ENCODE measurements at places on chromosomes 3 and 15.

DNA sequence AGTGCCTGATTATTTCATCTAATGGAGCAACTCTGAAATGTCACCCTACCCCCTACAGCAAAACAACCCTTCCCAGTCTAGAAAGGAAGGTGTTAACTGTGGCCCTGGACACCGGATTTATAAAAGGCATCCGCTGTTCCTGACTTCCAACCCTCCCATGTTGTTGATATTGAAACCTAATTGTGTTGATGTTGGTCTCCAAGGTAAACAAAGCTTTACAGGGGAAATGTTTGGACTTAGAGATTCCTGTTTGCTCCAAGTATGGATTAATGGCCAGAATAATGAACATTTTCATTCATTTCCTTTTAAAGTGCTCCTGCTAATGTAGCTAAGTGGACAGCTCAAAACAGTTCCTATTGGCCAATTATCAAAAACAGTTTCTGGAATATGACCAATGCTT is 19.4 kb upstream of the LMCD1 start:
- DNase-seq: no peak

- DNase-seq: no peak
These were observed 239.9 kb upstream of the TTC14 start for GRCh38 chr3:180362081-180362480.

GRCh38 chr3:106719583-106719982 is 657.7 kb upstream of the CCDC54 start:
- DNase-seq: no peak

DNA sequence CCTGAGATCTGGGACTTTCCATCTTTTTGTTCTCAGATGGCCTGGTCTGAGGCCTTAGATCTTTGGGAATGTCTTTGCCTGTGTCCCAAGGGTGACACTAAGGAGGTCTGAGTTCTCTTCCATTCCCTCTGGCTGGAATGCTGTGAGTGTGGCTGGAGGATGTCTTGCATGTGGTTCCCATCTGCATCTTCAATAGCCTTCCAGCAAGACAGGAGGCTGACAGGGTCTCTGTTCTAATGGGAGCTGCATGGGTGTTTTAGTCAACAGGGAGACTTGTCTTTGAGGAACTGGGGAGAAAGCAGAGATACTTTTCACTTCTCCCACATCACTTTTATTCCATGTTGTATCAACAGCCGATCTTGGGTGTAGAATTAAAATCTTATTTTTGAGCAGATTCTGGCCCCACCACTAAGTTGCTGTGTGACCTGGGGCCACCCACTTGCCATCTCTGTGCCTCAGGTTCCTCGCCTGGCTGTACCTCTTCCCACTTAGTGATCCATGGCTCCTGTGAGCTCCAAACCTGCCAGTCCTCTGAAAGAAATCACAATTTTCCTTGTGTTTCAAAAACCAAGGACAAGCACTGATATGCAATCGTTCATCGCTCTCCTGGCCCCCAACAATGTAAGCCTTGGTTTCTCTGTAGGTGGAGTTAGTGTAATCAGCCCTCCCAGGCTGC is 75.2 kb downstream of the LSM3 start:
- DNase-seq: no peak

DNA sequence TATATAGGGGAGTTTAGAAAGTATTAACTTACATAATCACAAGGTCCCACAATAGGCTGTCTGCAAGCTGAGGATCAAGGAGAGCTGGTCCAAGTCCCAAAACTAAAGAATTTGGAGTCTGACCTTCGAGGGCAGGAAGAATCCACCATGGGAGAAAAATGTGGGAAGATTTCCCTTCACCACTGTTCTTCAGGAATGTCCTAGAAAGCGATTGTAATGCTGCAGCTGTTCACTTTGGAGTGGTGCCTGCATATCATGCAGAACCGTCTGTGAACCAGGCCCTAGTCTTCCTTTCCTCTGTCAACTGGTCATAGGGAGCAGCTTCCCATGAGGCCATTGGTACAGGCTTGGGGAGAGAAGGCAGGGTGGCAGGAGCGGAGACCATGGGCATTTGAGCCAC is 497.9 kb upstream of the ARPP21 start:
- DNase-seq: no peak

- no peak for DNase-seq
These were observed 144.0 kb upstream of the IQSEC1 start for GRCh38 chr3:13217253-13217652.

DNA sequence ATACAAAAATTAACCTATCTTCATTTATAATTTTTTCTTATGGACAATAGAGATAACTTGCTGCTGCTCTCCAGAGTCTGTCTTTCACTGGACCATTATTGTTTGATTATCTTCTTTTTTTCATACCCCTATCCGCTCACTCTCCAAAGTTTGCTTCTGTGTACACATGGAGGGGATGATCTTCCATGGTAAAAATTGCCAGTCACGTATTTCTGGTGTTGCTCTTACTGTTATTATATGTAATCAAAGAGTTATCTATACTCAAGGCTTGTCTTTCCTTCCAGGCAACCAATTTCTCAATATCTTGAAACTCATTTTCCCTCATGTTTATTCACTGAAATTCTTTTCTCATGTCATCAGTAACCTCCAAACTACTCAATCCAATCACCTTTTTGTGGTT is 817.8 kb upstream of the NECTIN3 start:
- no peak for DNase-seq

- no peak for DNase-seq
These were observed 31.5 kb upstream of the C3orf80 start for GRCh38 chr3:160193644-160194192.

GRCh38 chr3:64149886-64150285 is 75.4 kb downstream of the PRICKLE2 start:
- DNase-seq: no peak

DNA sequence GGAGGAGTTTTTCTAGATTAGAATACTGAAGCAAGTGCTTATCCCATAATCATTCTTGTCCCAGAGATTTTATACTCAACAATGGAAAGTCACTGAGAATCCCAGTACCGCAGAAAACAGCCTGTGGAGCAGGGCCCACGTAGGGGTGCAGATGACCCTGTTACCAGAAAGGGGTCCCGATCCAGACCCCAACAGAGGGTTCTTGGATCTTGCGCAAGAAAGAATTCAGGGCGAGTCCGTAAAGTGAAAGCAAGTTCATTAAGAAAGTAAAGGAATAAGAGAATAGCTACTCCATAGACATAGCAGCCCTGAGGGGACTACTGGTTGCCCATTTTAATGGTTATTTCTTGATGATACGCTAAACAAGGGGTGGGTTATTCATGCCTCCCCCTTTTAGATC is 2.6 kb downstream of the GCNT3 start:
- DNase-seq: no peak

DNA sequence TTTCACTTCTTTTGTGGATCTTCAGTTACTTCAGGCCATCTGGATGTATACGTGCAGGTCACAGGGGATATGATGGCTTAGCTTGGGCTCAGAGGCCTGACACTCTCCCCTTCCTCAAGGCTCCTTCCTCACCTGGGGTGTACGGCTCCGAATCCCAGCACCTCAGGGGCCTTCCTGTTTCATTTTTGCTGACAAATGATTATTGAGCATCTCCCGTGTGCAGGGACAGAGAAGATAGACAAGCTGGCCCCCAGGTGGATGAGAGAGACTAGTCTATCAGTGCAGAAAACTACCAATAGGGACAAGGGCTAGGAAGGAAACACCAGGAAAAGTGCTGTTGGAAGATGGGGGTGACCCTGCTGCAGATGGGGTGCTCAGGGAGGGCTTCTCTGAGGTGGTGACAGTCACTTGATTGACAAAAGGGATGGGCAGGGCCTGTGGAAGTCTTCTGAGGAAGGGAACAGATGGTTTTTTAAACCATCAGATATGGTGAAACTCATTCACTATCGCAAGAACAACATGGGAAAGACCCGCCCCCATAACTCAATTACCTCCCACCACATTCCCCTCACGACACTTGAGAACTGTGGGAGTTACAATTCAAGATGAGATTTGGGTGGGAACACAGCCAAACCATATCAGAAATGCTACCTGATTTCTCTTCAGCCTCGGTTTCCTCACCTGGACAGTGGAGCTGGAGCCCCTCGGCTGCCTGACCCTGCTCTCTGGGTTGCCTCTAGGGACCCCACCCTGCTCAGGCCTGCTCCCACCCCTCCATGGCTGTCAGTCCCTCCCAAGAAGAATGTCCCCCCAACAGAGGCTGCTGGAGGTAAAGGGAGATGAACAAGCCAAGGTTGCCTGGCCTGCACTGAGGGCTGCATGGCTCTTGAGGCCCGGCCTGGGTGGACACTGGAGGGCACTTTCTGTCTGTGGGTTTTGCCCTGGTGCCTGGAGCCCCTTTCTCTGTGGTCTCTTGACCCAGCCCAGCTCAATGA is 37.2 kb upstream of the ACAD9 start:
- no peak for DNase-seq

DNA sequence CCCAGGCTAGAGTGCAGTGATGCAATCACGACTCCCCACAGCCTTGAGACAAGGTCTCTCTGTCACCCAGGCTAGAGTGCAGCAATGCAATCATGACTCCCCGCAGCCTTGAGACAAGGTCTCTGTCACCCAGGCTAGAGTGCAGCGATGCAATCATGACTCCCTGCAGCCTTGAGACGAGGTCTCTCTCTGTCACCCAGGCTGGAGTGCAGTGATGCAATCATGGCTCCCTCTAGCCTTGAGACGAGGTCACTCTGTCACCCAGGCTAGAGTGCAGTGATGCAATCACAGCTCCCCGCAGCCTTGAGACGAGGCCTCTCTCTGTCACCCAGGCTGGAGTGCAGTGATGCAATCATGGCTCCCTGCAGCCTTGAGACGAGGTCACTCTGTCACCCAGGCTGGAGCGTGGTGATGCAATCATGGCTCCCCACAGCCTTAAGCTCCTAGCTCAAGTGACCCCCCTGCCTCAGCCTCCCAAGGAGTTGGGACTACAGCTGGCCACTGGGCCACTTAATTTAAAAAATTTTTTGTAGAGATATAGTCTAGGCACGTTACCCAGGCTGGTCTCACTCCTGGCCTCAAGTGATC is 26.1 kb downstream of the TFRC start:
- no peak for DNase-seq

- DNase-seq: no peak
These were observed 1099.5 kb downstream of the ROBO1 start for GRCh38 chr3:78668302-78668701.

DNA sequence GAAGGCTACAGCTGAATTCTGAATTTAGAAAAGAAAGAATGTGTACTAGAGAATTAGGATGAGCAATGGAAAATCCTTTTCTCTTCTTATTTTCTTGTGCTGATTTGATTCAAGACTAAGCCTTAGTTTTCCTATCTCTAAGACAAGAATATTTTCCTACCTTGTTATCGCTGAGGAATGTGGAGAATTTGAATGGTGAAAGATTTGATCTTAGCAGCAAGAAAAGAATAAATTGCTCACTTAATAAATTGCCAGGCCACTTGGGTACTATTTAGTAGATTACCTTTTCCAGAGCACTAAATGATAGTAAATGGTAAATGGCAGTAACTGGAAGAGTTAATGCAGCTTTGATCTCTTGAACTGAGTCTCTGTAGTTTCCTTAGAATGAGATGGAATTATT is 145.7 kb upstream of the MEIS2 start:
- DNase-seq: no peak

DNA sequence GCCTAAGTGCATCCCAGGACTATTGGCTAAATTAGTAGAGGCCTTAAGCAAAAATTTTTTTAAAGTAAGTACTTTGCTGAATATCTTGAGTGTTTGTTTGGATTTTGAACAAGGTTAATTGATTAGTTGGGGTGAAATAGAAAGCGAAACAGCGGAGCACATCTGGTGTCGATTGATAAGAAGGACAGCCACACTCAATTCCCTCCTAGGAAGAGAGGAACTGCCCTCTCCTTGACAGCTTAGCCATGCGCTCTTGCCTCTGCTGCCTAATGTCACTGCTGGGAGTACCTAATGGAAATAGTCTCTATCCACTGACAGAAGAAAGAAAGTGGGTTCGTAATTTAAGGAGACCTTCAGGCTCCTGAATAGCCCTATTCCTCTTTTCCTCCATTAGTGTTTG is 943.6 kb downstream of the DIPK2A start:
- DNase-seq: no peak

Measured in neural crest cell (in vitro differentiated cells).